ENCODE measurements at places on chromosomes 6 and 20.

DNA sequence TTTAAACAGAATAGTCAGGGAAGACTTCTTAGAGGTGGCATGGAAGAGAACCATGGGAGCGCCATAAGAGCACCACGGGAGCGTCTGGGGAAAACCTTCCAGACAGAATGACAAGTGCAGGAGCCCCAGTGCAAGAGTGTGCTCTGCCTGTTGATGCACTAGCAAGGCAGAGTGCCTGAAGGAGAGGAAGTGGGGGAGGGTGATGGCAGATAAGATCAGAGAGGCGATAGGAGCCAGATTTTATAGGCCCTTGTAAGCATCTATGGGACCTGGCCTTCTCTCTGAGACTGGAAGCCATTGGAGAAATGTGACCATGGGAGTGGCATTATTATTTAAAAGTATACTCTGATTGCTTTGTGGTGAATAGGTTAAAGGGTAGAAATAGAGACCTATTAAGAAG, 13.1 kb downstream of the FUCA2 start:
- no peak for DNase-seq

- no peak for DNase-seq
Measured at GRCh38 chr20:50425076-50425475, 85.1 kb upstream of the PTPN1 start.

- DNase-seq, result no peak
Measured at GRCh38 chr6:117568831-117569410, 33.4 kb downstream of the GOPC start.

DNA sequence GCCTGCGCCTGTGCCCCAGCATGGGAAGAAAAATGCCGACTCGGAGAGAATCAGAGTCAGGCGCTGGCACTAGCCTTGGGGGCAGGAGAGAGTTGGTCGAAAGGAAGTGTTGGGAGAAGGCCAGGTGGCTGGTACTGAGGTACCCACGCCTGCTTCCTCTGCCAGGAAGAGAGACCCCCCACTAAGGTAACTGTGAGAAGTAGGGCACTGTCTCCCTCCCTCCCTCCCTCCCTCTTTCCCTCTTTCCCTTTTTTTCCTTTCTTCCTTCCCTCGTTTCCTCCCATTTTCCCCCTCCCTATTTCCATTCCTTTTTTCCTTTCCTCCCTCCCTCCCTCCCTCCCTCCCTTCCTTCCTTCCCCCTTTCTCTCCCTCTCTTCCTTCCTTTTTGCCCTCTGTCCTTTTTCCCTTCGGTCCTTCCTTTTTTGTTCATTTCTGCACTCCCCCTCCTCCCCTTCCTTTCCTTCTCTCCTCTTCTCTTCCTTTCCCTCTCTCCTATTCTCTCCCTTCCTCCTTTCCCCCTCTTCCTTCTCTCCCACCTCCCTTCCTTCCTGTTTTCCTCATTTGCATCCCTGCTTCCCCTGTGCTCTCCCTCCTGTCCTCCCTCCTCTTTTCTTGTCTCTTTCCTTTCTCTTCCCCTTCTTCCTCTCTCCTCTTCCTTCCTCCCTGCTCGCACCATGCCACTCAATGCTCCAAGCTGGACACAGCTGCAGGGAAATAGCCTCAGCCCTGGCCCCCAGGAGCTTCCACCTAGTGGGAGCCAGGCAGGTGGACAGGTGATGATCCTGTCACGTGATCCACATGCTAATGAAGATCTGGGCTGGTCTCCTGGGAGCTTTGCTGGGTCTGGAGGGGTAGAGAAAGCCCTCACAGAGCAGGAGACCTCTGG, 148.0 kb downstream of the DHX35 start:
- no peak for DNase-seq

DNA sequence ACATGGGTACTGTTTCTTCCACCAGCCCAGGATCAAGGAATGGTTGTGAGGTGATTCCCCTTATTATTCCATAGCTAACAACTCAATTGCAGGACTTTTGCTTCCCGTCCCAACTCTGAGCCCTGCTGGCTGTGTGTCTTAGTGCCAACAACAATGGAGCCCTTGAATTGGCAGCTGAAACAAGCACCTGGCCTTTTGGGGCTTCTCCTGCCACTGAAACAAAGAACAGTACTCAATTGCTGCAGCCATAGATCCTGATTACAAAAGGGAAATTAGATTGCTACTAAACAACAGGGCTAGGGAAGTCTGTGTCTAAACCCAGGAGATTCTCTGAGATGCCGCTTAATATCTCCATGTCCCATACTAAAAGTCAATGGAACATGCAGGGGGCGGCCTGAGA, 61.3 kb upstream of the CARMIL1 start:
- no peak for DNase-seq

GRCh38 chr6:145498425-145498824, 236.9 kb downstream of the EPM2A start:
- DNase-seq, result no peak

DNA sequence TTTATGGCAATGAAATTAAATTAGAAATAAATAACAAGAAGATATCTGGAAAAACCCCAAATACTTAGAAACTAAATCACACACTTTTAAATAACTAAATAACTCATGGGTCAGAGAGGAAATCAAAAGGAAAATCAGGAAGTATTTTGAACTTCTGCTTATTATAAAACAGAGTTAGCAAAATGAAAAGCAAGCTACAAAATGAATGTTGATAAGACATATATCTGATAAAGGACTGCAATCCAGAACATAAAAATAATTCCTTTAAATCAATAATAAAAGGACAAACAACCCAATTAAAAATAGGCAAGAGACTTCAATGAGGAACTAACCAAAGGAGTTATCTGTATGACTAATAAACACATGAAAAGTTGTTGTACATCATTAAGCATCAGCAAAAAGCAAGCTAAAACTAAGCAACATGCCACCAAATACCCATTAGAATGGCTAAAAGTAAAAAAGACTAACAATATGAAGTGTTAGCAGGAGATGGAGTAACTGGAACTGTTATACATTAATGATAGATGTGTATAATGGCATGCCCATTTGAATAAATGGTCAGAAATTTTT, 38.9 kb upstream of the STMND1 start:
- no peak for DNase-seq

GRCh38 chr6:158266131-158266530, 46.1 kb upstream of the TULP4 start:
- DNase-seq, result no peak

- no peak for DNase-seq
Measured at GRCh38 chr20:51886891-51887608, 84.7 kb upstream of the SALL4 start.

GRCh38 chr20:22341508-22341907, 242.9 kb downstream of the FOXA2 start:
- DNase-seq, result no peak

DNA sequence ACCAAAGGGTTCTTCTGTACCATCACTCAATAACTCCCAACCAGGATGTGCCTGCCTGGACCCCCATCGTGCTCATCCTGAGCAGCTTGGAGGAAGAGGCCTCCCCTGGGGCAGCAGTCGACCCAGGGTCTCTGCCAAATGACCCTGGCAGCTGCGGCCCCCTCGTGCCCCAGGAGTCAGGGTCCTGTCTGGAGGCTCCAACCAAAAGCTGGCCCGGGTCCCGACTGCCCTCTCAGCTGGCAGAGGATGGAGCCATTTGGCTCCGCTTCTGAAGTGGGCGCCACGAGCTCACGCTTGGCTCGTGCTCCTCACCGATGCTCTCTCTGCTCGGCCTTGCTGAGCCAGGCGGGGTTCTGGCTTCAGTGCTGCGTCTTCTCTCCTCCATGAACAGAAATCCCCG, 56.8 kb downstream of the TFAP2C start:
- DNase-seq, result no peak

All from NCI-H1436 treated with DMSO at 0.1 percent for 48 hours (cell line).